Muscle of back (tissue), 13 donors: ENCODE measurements at places on chromosomes 7 and 10.

- DNase-seq = no peak
These were observed 13.0 kb downstream of the MCMBP start for GRCh38 chr10:119859420-119860258.

DNA sequence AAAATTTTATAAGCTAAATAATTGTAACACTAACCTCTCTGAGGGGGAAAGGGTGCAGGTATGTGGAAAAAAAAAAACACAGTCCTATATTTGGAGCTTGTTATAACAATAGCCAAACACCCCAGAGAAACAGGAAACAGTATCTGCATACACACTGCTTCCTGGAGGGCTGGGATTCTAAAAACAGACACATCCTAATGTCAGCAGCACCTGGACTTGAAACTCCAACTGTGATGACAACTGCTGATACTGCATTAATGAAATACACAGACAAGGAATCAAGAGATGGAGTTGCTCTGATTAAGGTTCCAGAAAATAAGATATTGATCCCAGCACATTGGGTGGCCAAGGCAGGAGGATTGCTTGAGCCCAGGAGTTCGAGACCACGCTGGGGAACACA lies 9.3 kb downstream of the DAGLB start:
- DNase-seq = no peak

DNA sequence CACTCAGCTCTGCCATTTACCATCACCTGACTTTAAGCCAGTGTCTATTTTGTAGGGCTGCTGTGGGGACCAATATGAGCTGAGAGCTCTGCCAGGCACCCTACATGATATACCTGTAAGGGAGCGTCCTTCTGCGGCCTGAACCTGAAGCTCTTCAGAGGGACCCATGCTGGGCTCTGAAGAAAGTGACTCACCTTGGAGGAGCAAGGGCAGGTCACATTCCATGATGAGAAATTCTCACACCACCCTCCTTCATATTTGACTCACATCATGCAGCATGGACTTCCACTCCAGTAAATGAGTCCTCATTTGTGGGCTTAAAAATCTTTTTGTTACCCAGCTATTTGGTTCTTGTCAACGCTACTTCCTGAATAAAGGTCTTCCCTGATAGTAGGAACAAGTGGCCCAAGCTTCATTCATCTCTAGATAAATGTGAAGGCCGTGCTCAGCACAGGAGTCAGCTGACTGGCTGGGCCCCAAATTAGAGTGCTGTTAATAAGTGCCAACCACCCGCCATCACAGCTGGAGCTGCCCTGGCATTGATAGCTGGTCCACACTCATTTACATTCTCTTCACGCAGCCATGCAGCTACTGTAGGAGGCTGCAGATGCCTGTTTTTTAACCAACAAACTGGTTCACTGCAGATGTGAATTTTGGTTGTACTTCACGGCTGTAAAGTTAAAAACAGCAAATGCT lies 78.4 kb downstream of the RNF216 start:
- DNase-seq = peak; percentile 58

GRCh38 chr7:44396931-44397545 lies 71.6 kb upstream of the CAMK2B start:
- no peak for DNase-seq

GRCh38 chr7:116185956-116186355 lies 24.4 kb upstream of the TES start:
- DNase-seq = no peak

- DNase-seq = no peak
These were observed 266 bp upstream of the MDFIC start for GRCh38 chr7:114921631-114922025.

GRCh38 chr10:103192089-103192450 lies 1.0 kb downstream of the NT5C2 start:
- DNase-seq = peak; percentile 25

- no peak for DNase-seq
These were observed 21.9 kb downstream of the TNKS2 start for GRCh38 chr10:91820144-91820543.

DNA sequence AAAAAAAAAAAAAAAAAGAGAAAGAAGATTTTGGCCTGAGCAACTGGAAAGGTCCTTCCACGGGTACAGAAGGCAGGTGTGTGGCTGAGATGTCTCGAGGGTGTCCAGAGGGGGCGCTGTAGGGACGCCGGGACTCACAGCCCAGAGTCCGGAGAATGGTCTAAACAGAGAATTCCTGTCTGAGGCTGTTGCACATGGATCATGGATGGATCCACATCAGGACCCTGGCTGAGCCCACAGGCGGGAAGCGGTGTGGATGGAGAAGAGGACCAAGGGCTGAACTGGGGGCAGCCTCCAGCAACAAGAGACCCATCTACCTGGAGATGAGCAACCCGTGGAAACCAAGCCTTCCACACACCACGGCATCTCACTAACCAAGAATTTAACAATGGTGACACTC lies 55.0 kb downstream of the PKD1L1 start:
- DNase-seq = no peak

DNA sequence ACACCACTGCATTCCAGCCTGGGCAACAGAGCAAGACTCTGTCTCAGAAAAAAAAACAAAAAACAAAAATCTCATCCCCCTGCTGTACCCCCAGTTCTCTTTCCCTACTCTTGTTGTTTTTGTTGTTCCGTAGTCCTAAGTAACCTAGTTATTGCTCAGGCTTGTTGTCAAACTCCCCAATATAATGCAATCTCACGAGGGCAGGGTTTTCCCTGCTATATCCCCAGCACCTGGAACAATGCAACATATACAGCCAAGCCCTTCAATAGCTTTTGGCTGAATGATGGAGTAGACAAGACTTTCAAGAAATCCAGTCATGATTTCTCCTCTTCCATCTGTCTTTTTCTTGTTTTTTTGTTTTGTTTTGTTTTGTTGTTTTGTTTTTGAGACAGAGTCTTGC lies 10.2 kb downstream of the ACSL5 start:
- DNase-seq = no peak

- DNase-seq = peak; percentile 67
These were observed 380.9 kb downstream of the PARD3 start for GRCh38 chr10:34434119-34434594.

DNA sequence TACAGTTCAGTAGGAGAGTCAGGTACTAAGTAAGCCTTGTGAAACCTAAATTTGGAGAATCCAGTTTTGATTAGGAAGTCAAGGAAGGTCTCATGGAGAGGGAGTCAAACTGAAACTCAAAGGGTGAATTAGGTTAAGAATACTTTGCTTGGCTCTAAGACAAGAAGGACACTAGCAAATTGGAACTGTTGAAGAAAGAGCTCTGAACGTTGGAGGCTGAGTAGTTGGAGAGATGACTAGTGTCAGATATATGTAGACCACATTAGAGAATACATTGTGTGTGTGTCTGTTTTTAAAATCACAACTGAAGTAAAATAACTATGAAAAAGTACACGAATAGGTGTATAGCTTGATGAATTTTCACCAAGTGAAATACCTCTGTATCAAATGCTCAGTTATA lies 6.3 kb downstream of the VPS26A start:
- DNase-seq = no peak

GRCh38 chr7:70193514-70193913 lies 595.2 kb downstream of the AUTS2 start:
- DNase-seq = no peak

GRCh38 chr7:318878-319661 lies 29.1 kb downstream of the FOXL3 start:
- peak; percentile 68 for DNase-seq

DNA sequence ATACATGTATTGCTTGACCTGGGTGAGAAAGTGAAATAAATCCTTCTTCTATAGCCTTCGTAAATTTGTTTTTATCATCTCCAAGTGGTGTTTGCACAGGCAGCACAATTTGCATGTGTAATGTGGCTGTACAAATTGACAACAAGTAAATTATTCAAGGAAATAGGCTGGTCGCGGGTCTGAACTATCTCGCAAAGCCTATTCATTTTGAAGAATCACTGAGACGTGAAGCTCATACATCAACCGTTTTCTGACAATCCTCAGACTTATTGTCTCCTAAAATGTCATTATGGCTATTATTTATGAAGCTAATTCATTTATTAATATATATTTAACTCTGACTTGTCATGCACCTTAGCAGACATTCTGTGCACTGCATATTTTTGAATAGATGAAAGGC lies 16.2 kb upstream of the FAM204A start:
- no peak for DNase-seq

GRCh38 chr7:22980422-22980821 lies 33.5 kb downstream of the HYCC1 start:
- DNase-seq = peak; percentile 47

GRCh38 chr10:88522715-88523114 lies 60.4 kb downstream of the RNLS start:
- no peak for DNase-seq
